Hematopoietic multipotent progenitor cell (in vitro differentiated cells): ENCODE measurements at places on chromosomes 1 and 21. TPM values are rescaled to one million over a fixed set of nuclear protein-coding genes. Genes with fewer than 3 reads are reported as not detected.
A peak's percentile ranks its signal among the peaks of the same experiment; 100 is the strongest.

- no peak for DNase-seq
These were observed 234.8 kb downstream of the GPR52 start for GRCh38 chr1:174682419-174683008.

DNA sequence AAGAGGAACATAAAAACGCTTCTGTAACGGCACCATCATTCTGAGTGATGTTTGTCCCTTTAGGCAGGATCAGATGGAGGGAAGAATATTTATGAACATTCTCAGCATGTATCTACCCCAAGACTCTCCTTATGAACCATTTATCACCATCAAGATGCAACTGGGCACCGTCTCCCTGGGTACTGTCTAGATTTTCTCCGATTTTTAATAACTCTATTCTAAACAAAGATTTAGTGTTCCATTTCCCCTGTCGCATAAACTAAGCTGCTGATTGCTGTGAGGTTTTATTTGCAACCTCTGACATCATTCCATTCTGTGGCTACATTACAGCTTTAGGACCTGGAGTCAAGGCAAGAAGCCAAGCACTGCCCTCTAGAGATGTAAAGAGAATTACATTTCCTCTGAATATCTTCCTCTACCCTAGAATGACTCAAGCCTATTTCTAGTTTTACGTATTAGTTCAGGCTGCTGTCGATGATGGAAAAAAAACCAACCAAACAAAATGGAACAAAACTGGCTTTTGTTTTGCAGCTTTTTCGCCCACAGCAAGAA, 130.1 kb upstream of the MAP1LC3C start:
- DNase-seq = no peak

- no peak for DNase-seq
These were observed 35.7 kb upstream of the CAP1 start for GRCh38 chr1:40004857-40005256.

GRCh38 chr1:15323351-15323988, 76.4 kb downstream of the FHAD1 start:
- peak; percentile 75 for DNase-seq

GRCh38 chr1:11746092-11746491, 10.2 kb downstream of the AGTRAP start:
- DNase-seq = no peak

GRCh38 chr1:47338249-47339077, 4.9 kb downstream of the CMPK1 start:
- no peak for DNase-seq

- no peak for DNase-seq
These were observed 271.7 kb downstream of the NPHP4 start for GRCh38 chr1:5720484-5720883.

- peak; percentile 75 for DNase-seq
These were observed 5.5 kb downstream of the PTPN7 start for GRCh38 chr1:202154766-202155477.

- no peak for DNase-seq
These were observed 90.0 kb upstream of the COL6A1 start for GRCh38 chr21:45891388-45892155.

DNA sequence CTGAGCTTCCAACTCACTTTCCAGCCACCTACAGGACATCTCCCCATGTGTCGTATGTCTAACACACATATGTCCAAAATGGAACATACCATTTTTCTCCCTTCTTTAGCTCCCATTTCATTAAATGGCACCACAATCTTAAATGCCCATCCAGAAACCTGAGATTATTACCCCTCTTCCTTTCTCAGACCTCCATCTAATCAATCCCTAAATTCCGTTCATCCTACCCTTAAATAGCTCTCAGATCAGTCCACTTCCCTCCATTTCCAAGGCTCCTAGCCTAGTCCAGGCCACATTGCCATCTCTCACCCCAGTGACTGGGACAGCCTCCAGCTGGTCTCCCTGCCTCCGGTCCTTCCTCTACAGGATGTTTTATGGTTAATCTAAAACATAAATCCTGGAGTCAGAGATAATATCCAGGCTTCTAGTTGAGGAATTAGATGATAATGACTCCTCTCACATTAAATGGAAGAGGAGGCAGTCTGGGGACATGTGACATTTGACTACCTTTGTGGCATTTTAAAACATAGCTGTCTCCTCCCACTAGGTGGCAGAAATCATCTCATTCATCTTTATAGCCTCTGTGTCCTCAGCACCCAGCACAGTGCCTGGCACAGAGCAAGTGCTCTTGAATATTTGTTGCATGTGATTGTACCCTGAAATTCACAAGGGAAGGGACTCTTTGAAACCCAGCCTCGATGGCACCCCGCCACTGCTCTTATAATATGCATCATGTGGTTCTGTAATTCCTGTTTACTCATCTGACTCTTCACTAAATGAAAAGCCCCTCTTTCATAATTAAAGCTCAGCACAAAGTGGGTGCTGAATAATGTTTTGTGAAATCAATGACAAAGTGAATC, 102.3 kb downstream of the TMEM53 start:
- peak; percentile 57 for DNase-seq

GRCh38 chr1:198858033-198858432, 219.2 kb downstream of the PTPRC start:
- no peak for DNase-seq

DNA sequence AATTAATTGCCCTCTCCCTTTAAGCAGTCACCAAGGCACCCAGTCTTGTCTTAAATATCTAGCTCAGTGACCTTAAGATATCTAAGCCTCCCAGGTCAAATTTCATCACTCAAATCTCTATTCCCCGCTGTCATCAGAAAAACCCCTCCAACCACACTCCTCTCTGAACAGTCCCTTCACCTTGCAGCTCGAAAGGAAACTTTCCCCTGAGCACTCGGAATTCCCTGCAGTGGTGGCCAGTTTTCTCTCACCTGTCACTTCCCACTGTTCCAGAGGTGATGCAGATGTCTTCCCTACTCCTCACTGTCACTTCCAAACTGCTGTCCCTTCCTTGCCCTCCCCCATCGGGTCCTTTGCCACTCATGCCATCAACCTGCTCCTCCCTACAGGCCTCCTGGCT, 15.3 kb upstream of the SSX2IP start:
- DNase-seq = no peak

DNA sequence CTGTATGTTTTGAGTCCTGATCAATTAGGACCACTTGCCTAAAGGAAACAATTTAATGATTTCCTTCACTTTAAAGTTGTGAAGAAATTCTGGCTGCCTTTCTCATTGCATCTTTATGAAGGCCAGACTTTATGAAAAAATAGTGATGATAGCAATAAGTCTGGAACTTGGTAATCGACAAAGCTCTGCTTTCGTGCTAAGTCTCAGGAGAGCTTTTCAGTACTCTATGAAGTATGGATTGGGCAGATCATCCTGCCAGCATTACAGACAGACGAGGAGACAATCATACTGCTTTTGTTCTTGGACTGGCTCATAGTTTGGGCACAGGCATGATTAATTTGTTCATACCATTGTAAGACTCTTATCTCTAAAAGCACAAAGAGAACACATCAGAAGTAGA, 45.5 kb upstream of the KCNJ15 start:
- no peak for DNase-seq

DNA sequence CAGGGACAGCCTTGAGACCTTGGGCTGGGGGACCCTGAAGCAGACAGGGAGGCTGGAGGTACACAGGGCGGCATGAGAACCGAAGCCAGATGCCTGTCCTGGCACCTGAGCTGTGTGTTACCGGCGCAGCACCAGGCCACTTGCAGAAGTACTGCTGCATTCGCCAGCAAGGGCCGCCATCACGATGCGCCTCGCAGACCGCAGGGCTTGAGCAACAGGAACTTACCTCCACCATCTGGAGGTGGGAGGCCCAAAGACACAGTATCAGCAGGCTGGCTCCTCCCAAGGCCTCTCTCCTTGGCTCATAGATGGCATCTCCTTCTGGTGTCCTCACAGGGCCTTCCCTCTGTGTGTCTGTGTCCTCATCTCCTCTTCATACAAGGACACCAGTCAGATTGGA, 90.1 kb downstream of the PRDM16 start:
- peak; percentile 32 for DNase-seq

DNA sequence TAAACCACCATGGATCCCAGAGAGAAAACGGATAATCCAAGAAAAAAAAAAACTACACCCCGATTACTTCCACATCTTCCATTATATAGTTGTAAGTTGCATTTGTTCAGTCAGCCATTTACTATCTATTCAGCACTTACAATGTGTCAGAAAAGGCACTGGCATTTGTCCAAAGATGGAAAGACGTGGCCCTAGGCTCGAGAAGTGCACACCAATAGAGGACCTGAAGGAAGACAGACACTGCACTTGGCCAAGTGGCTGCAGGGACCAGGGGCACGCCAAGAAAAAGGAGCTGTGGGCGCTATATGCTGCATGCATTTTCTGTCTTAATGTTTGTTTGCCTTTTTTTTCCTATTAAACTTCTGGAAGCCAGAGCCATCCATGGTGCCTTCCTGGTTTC, 45.2 kb upstream of the LYST start:
- DNase-seq = no peak

- DNase-seq = peak; percentile 51
These were observed 21.4 kb downstream of the SEC16B start for GRCh38 chr1:177948336-177948972.

DNA sequence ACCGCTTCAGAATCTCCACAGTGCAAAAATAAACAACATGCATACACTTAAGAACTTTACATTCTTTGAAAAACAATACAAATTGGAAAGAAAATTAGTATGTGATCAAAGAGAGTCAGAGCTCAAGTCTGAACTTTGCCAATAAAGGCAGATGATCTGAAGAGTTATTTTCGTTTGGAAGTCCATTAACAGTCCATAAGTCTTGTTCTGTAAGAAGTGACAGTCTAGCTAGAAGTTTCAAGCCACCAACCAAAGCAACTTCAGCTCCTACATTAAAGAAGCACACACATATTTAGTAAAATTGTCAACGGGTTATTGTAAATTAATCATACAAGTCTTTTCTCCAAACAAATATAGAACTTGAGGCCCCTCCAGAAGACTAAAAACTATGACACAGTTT, 20.7 kb downstream of the ANGEL2 start:
- no peak for DNase-seq

DNA sequence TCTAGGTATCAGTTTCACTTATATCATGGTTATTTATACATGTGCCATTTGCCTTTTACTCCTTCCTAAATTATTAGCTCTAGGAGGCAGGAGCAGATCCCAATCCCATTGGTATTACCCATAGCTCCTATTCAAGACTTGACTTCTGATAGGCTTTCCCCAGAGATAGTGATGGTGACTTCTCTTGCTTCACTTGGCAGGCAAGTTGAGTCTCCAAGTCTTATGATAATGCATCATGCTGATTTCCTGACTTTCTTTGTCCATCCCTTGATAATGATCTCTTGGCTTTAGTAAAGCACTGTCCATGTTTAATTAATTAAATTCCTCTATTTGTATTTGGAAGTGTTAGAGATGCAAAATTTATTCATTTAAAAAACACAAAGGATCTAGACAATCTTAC, 253.5 kb upstream of the ADAMTS5 start:
- no peak for DNase-seq

DNA sequence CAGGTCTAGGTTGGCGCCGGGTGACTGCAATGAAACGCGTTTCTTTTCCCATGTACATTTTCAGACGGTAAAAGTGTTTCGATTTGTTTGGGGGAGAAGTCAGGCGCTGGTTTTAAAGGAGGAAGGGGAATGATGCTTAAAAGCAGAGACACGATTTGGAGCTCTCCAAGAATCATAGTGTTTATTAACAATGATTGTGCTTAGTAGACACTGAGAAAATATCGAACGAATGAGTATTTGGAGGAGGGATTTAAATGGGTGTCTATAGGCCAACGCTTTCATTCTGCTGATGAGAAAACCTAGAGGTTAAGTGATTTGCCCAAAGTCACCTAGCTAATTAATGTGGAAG, 36.9 kb upstream of the JAK1 start:
- no peak for DNase-seq

RIMKLA gene
- total RNA-seq = 0.27 TPM

MASP2 gene
- total RNA-seq = under 0.01 TPM

TMEM125 gene
- total RNA-seq = 8.3 TPM

ADAM30 gene
- total RNA-seq = not detected

TMEM167B gene
- 14.8 TPM for total RNA-seq

TCP10L gene
- 0.27 TPM for total RNA-seq

COL6A1 gene
- 5.7 TPM for total RNA-seq

HSPA6 gene
- 0.54 TPM for total RNA-seq

PIGR gene
- total RNA-seq = not detected

HSD3B1 gene
- total RNA-seq = not detected

AIRE gene
- 0.27 TPM for total RNA-seq

CD1B gene
- not detected for total RNA-seq
